ENCODE measurements at places on chromosomes 2 and 18.
A peak's percentile ranks its signal among the peaks of the same experiment; 100 is the strongest.

DNA sequence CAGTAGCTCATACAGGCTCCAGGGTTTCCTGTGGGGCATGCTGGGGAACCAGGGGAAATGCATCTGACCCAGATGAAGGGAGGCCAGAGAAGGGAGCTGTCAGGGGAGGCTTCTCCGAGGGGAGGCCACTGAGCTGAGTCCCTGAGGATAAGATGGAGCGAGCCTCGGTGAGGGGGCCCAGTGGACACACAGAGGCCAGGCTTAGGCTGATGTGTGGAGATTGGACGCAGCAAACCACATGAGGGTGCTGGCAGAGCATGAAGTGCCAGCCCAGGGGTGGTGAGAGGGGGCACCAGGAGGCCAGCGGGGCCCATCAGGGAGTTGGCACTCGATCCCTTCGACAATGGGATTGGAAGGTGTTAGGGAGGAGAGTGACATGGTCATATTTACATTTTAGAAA lies 235.0 kb downstream of the KLHL29 start:
- no peak for DNase-seq

DNA sequence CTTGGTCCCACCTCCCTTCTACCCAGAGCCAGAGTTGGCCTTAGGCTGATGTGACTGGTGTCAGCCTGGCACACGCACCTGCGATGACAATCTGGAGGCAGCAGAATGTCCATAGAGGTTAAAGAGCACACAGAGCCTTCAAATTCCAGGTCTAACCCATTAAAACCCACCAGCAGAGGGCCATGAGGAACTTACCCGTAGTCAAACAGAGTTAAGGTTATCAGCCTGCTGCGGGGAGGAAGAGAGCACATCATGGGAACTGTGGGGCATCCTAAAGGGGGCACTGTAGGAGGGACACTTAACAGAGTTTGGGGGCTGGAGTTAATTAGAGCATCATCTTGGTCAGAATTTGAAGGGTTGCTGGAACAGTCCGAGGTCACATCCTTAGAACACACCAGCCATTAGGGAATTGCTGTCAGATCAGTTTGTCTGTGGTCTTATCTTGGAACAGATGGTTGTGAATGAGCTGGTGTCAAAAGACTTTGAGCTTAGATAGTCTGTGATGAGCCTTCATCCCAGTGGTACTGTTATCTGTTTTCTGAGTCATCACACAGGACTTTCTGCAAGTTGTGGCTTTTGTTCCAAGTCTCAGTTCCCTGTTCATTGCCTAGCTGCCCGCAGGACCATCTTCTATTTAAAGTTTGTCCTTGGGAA lies 248.6 kb downstream of the LOXHD1 start:
- DNase-seq: no peak

- DNase-seq: peak; percentile 45
These were observed 92.8 kb upstream of the OTOS start for GRCh38 chr2:240232961-240233884.

GRCh38 chr18:53153281-53153680 lies 813.3 kb downstream of the DCC start:
- no peak for DNase-seq

- DNase-seq: no peak
These were observed 267.6 kb upstream of the CYP26B1 start for GRCh38 chr2:72415241-72415661.

GRCh38 chr2:237256887-237257286 lies 157.1 kb downstream of the COL6A3 start:
- no peak for DNase-seq

DNA sequence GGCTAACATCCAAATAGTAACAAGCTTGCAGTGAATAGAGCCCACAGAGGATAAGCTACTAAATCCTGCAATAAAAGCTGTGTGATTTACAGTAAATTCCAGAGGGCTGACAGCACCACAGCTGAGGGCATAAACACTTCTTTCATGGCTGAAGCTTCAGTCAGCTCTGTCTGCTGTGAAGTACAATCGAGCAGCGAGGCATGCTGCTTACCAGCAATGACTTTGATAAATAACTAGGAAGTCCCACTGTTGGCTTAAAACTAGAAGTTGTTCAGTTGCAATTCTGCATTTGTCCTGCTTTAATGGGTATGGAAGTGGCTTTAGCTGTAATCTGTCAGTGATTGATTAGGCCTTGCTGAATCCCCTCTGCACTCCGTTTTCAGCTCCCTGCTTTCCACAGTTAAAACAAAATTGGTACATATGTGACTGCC lies 65.2 kb upstream of the FIGN start:
- DNase-seq: no peak

DNA sequence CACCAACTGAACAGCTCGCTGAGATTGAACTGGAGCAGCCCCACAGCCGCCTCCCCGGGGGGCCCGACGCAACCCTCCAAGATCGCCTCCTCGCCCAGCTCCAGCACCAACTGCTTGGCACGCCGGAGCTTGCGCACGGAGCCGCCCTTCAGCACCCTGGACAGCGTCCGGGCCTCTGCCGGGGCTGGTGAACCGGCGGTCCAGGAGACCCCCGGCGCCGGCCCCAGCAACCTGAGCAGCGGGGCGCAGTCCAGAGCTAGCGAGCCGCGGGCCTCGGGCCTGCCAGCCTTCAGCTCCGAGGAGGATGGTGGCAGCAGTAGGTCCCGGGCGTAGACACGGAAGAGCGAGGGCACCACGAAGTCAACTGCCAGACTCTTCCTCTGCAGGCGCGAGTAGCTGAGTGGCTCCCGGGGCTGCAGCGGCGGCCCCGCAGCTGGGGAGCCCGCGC lies 1.2 kb downstream of the ALK start:
- DNase-seq: no peak

DNA sequence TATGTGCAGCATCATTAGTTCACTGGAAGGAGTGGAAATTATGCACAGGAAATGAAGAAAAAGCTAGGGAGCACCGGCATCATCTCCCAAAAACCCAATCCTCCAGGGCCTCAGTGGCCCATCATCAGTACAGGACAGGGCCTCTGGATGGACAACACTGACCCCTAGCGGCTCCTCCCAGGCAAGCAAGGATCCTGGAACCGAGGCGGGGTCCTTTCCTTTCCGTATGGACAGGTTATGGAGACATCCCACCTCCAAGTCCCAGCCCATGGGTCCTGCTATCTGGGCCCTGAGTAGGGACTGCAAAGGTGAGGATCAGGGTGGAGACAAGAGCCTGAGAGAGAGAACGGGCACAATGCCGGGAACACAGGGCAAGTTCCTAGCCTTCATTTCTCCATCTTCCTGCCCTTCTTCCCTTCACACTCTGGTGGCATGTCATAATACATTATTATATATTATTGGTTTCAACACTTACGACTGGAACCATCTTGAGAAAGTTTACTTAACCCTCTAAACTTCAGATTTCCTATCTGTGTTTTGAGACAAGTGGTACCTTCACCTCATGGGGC lies 68.2 kb downstream of the ZNF516 start:
- no peak for DNase-seq

DNA sequence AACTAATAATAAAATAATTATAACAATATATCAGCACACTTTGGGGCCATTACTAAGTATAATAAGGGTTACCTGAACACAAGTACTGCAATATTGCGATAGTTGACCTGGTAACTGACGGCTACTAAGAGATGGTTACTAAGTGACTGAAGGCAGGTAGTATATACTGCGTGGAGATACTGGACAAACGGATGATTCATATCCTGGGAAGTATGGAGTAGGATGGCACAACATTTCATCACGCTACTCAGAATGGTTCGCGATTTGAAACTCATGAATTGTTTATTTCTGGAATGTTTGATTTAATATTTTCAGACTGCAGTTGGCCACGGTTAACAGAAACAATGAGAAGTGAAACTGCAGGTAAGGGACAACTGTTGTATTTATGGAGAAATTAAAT lies 39.5 kb upstream of the FLACC1 start:
- DNase-seq: no peak

DNA sequence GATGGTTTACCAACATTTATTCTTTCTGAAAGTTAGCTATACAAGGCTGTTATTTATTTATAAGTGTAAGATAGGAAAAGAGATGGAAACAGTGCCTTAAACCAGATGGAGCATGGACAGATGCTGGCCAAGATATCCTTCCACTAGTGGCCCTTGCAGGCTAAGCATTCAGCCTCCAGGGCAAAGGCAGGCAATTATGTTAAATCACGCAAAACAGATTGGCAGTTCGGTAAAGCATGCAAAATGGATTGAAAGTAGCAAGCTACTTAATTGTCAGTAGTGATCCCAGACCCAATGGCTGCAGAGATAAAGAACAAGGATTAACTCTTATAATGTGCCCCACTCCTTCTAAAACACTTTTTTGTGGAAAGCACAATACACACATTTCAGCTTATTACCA lies 105.4 kb upstream of the MAP4K3 start:
- DNase-seq: no peak

GRCh38 chr2:11342551-11343367 lies 1.7 kb downstream of the ROCK2 start:
- no peak for DNase-seq

- DNase-seq: no peak
These were observed 1441.9 kb upstream of the ZEB2 start for GRCh38 chr2:145961846-145962245.

- no peak for DNase-seq
These were observed 66.0 kb downstream of the STPG4 start for GRCh38 chr2:47089083-47089464.

DNA sequence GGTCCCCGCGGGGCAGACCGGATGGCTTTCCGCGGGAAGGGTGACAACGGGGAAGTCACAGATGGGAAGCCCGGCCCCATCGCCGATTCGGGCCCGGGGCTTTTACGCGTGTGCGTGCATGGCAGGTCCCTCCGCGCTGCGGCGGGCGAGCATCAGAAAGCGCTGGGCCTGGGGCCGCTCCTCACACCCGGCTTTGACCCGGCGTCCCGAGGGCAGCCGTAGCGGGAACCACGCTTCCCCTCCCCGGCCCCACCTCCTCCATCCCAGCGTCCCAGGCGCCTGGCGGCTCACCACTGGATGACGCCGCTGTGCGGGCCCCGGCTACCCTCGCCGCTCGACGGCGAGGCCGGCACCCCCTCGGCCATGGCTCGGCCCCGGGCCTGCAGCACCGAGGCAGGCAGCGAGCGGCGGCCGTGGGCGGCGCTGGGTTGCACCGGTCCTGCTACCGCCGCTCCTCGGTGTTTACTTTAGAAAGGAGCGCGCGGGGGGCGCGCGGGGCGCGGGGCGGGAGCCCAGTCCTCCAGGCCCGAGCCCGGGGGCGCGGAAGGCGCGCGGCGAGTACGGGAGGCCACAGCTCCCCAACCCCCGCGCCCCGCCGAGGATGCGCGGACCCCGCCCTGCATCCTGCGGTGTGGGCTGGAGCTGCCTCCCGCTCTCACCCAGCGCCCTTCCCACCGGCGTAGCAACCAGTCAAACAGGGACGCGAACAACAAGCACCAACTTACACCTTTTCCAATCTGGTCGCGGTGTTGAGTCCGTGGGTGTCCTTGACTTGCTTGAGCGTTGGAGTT lies 806 bp downstream of the RFX8 start:
- DNase-seq: no peak

- DNase-seq: no peak
These were observed 1.8 kb downstream of the ENOSF1 start for GRCh38 chr18:710418-711300.

DNA sequence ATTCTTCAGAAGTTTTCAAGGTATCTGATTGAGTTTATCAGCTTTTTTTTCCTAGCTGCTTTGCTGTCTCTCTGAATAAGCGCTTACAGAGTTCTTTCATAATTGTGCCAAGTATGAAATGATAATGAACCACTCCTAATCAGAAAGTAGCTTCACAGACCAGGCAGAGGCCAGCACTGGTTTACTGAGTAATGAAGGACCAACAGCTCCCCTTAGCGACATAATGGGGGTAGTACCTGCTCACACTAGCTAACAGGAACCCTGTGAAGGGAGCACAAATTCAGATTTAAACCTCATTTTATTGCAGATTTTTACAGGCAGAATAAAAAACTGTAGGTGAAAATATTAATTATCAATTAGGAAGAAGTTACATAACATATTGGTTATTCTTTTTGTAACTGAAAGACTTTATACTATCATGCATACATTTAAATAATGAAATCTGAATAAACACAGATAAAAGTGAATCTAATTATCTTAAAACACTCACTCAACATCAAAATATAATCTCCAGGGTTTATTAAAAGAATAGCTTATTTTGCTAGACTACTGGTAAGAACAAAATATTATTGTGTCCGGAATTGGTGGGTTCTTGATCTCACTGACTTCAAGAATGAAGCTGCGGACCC lies 53.7 kb upstream of the LRRC30 start:
- DNase-seq: no peak

DNA sequence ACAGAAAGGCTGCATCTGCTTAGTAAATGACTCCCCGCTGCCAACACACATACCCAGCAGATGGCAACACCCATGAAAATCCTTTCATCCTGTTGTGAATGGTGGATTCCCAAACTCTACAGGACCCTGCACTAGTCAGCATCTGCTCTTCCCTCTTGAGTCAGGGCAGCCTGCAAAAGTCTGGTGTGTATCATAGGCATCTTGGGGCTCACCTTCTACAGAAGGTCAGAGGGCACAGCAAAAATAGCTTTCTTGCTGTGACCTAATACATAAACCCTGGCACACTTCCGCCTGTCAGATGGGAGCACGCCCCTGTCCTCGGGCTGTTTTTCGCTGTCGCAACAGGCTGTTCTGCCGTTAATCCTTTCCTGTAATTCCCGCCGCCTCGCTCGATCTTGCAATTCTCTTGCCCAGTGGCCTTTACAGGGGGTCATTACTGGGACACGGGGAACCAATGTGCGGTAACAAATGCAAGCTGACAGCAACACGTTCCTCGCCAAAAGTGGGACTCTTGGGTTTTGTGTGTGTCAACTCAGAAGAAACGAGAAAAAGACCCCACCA lies 19.9 kb upstream of the SCYGR1 start:
- no peak for DNase-seq

DNA sequence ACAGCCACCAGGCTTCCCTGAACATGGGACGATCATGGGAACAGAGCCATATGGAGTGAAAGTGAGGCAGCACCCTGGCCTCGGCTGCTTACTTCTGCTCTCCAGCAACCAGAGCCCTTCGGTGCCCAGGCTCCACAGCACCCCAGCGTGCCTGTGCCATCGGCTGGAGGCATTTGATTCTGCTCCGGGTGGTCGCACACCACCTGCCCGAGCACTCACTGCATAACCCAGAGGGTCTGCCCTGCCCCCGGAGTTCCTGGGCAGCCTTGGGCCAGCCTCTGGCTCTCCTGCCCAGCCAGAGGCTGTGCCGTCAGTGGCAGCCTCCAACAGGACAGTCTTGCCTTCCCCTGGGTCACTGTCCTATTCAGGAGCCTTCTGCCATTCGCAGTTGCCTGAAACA lies 3.9 kb downstream of the ASTL start:
- DNase-seq: no peak

DNA sequence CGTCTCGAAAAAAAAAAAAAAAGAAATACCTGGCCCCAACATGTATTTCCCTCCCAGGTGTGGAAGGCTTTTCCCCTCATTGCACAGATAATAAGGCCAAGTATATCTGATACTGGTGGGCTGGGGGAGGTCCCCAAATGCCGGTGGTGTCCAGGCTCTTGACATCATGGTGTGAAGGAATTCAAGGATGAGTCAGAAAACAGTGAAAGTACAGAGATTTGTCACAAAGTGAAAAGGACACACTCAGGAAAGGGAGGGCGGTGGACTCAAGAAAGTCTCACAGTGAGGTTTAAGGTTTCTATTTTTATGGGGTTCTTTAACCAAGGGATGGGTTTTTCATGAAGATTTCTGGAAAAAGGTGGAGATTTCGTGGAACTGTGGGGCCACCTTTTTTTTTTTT lies 37.8 kb upstream of the FZD5 start:
- no peak for DNase-seq

- DNase-seq: no peak
These were observed 62.7 kb downstream of the PTRHD1 start for GRCh38 chr2:24730481-24730880.

- no peak for DNase-seq
These were observed 6.1 kb upstream of the KYNU start for GRCh38 chr2:142871396-142871795.
